Neuronal stem cell (in vitro differentiated cells): ENCODE measurements at places on chromosomes 1 and 21.

- no peaks in the 10 kb centered on the region for H3K36me3 ChIP-seq
- no peak overlapping the region for H3K4me3 ChIP-seq
- no peak overlapping the region for H3K27ac ChIP-seq
Measured at GRCh38 chr21:14603202-14603601, 57.1 kb upstream of the SAMSN1 start.

- H3K36me3 ChIP-seq, result no peaks in the 10 kb centered on the region
- DNase-seq, result no peak
- H3K4me1 ChIP-seq, result peaks cover 2% of the 10 kb centered on the region
- no peak overlapping the region for H3K4me3 ChIP-seq
- H3K27me3 ChIP-seq, result no peaks in the 10 kb centered on the region
Measured at GRCh38 chr1:184455786-184456185, 69.0 kb downstream of the C1orf21 start.

DNA sequence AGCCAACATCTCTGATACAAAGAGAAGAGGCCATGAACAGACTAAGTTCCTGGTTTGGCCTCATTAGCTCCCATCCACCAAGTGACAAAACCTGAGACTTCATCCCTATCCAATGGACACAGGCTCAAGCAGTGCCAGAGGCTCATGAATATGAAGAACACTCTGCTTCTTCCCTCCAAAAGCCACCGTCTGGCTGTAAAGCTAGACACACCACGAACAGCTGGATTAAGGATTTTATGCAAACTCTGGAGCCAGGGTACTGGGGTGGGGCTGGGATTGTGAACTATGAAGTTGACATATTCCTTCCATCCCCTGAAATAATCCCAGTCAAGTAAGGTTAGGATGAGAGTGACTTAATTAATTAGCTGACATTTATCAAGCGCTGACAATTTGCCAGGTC lies 139.4 kb downstream of the CSMD2 start:
- DNase-seq, result no peak
- no peaks in the 10 kb centered on the region for H3K36me3 ChIP-seq

GRCh38 chr1:202713110-202713509 lies 2.9 kb upstream of the SYT2 start:
- no peak for DNase-seq
- H3K4me3 ChIP-seq, result no peak overlapping the region
- H3K27ac ChIP-seq, result no peak overlapping the region
- H3K27me3 ChIP-seq, result peaks cover 9% of the 10 kb centered on the region

- H3K4me1 ChIP-seq, result no peaks in the 10 kb centered on the region
- H3K27ac ChIP-seq, result no peak overlapping the region
- DNase-seq, result no peak
- H3K27me3 ChIP-seq, result no peaks in the 10 kb centered on the region
- H3K36me3 ChIP-seq, result no peaks in the 10 kb centered on the region
Measured at GRCh38 chr1:210684466-210685294, 356.0 kb downstream of the HHAT start.

DNA sequence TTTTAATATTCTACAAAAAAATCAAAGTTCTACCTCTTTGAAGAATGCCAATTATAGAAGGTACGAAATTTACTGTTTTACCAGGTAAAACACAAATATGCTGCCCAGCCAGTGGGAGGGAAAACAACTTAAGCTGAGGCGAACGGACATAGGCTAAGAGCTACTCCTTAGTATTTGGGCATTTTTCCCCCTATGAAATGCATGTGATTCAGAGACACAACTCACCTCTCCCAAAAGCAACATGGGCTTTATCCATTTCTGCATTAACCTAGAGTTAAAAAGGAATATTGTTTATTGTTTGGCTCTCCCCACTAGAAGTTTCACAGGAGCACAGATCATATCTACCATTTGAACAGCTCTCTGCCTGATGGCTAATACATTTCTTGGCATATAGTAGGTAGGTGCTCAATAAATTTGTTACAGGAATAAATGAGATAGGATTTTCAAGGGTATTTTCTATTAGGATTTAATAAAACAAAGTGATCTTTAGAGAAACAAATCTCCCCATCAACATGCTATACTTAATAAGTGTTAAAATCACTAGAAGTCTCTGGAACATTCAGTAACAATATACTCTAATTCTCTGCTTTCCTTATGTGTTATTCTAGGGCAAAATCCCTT lies 2.4 kb upstream of the SORT1 start:
- H3K4me3 ChIP-seq, result no peak overlapping the region
- peaks cover 45% of the 10 kb centered on the region for H3K36me3 ChIP-seq
- H3K27ac ChIP-seq, result no peak overlapping the region
- H3K4me1 ChIP-seq, result peaks cover 17% of the 10 kb centered on the region
- DNase-seq, result no peak

- no peak for DNase-seq
- no peaks in the 10 kb centered on the region for H3K36me3 ChIP-seq
- no peaks in the 10 kb centered on the region for H3K27me3 ChIP-seq
- H3K4me3 ChIP-seq, result no peak overlapping the region
- no peak overlapping the region for H3K27ac ChIP-seq
Measured at GRCh38 chr1:10782491-10783244, 13.8 kb downstream of the CASZ1 start.

DNA sequence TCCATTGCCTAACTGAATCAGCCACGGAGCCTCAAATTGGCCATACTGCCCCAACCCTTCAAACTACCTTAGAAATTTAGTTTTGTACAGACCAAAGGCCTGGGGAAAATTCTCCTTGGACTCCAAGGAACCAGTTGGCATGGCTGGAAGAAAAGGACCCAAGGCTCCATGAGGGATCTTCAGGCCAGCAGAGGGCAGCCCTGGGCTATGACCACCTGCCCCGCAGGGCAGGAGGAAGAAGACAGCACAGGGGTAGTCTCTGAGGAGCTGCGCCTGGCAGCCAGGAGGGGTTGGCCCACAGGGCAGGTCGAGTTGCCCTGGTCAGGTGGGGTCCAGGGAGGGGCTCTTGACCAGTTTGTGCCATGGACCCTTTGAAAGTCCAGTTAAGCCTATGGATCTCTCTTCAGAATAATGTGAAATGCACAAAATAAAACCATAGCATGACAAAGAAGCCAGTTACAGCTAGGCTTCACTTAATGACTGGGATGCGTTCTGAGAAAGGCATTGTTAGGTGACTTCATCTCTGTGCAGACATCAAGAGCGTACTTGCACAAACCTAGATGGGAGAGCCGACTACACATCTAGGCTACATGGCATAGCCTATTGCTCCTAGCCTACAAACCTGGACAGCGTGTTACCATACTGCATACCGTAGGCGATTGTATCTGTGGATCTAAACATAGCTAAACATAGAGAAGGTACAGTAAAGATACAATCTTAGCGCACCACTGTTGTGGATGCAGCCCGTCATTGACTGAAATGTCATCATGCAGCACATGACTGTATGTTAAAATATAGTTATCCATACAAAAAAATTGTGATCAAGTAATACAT lies 26.1 kb downstream of the CACNA1S start:
- no peaks in the 10 kb centered on the region for H3K36me3 ChIP-seq
- no peaks in the 10 kb centered on the region for H3K27me3 ChIP-seq
- peaks cover 24% of the 10 kb centered on the region for H3K4me1 ChIP-seq
- DNase-seq, result peak; percentile 29
- no peak overlapping the region for H3K27ac ChIP-seq

DNA sequence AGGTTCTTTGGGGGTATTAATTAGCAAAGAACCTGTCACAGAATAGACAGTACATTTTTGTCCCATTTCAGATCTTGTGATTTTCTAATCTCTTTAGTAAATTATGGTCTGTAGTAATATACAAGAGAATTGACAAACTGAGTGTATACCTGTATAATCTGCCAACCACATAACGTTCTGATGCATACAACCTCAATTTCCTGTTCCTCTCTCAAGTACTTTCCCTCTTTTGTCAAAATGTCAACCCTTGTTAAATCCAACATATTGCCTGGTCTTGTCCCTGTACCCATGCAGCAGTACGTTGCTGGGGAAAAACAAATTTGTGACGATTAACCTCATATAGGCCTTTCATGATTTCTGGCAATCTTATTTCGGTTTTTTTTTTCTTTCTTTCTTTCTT lies 1.1 kb downstream of the ARV1 start:
- H3K27me3 ChIP-seq, result no peaks in the 10 kb centered on the region
- H3K36me3 ChIP-seq, result peaks cover 5% of the 10 kb centered on the region
- H3K4me3 ChIP-seq, result no peak overlapping the region
- no peak for DNase-seq
- H3K4me1 ChIP-seq, result peaks cover 5% of the 10 kb centered on the region
- no peak overlapping the region for H3K27ac ChIP-seq

- H3K4me3 ChIP-seq, result no peak overlapping the region
- H3K27me3 ChIP-seq, result no peaks in the 10 kb centered on the region
- H3K27ac ChIP-seq, result no peak overlapping the region
- no peaks in the 10 kb centered on the region for H3K4me1 ChIP-seq
- DNase-seq, result no peak
- H3K36me3 ChIP-seq, result peaks cover 2% of the 10 kb centered on the region
Measured at GRCh38 chr1:119984771-119985170, 84.7 kb downstream of the NOTCH2 start.

- no peak overlapping the region for H3K4me3 ChIP-seq
- H3K36me3 ChIP-seq, result no peaks in the 10 kb centered on the region
- no peak for DNase-seq
- H3K27ac ChIP-seq, result no peak overlapping the region
Measured at GRCh38 chr21:45088729-45089128, 14.3 kb downstream of the ADARB1 start.

GRCh38 chr1:87642581-87643221 lies 314.0 kb downstream of the LMO4 start:
- no peaks in the 10 kb centered on the region for H3K27me3 ChIP-seq
- no peak overlapping the region for H3K4me3 ChIP-seq
- no peaks in the 10 kb centered on the region for H3K36me3 ChIP-seq
- DNase-seq, result peak; percentile 33
- no peak overlapping the region for H3K27ac ChIP-seq

DNA sequence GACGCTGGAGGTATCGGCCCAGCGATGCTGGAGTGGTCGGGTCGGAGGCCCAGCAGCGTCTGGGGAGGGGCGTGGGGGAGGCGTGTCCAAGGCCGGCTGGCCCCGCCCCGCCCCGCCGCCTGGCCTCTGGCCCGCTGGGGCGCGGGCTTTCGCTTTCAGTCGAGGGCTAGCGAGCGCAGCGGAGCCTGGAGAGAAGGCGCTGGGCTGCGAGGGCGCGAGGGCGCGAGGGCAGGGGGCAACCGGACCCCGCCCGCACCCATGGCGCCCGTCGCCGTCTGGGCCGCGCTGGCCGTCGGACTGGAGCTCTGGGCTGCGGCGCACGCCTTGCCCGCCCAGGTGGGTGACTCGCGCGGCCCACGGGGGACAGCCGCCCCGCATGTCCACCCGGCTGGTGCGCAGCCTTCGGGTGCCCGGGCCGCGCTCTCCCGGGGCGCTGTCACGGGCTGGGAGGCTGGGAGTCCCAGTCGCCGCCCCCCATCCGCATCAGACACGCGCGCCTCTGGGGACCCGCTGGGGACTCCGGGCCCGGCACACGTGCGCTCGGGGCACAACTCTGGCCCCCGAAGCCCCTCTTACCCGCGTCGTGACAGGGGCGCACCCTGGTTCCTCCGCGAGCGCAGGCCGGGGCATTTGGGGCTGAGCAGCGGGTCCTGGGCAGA lies at the start of gene TNFRSF1B:
TNFRSF1B (plus strand) TSS at position 158 of the 659 bp plus-strand sequence; CDS start at position 259, 101 bp downstream.
- peaks cover 67% of the 10 kb centered on the region for H3K27me3 ChIP-seq
- H3K4me3 ChIP-seq, result peak within 1 kb of the TSS; percentile 12
- H3K36me3 ChIP-seq, result no peaks in the 10 kb centered on the region
- H3K27ac ChIP-seq, result no peak within 1 kb of the TSS

DNA sequence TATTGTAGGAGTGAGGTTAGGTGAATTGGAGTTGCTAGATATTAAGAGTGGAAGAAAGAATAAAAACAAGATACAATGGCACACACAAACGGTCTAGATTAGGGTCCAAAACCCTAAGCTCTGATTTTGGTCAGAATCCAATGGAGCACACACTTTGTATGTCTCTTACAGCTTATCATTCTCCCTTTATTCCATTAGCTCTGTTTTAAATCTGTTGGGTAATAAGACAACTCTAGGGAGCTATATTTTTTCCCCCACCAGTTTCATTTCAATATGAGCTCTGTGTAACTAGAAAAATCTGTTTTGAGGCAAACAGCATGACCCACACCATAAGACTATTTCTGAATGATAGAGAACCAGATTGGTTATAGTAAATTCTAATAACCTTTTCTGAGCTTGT lies 465.6 kb downstream of the ADGRL2 start:
- no peak overlapping the region for H3K4me3 ChIP-seq
- no peaks in the 10 kb centered on the region for H3K4me1 ChIP-seq
- H3K36me3 ChIP-seq, result no peaks in the 10 kb centered on the region
- DNase-seq, result no peak

DNA sequence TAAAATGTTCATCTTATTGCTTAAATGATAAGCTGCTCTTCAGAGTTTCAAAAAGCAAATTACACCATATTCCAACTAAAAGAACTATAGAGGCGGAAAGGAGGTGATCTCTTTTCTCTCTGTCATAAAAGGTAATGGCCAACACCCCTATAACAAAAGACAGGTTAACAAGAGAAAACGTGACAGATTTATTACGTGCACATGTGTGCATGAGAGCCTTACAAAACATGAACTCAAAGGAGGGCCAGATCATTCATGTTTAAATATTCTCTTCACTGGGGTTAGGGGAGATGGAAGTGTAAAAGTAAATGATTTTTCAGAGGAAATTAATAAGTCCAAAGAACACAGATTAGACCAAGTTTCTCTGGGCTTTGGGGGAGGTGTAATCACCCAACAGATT lies 26.5 kb upstream of the FMO2 start:
- no peaks in the 10 kb centered on the region for H3K4me1 ChIP-seq
- H3K4me3 ChIP-seq, result no peak overlapping the region
- no peak overlapping the region for H3K27ac ChIP-seq
- no peaks in the 10 kb centered on the region for H3K27me3 ChIP-seq
- DNase-seq, result no peak

DNA sequence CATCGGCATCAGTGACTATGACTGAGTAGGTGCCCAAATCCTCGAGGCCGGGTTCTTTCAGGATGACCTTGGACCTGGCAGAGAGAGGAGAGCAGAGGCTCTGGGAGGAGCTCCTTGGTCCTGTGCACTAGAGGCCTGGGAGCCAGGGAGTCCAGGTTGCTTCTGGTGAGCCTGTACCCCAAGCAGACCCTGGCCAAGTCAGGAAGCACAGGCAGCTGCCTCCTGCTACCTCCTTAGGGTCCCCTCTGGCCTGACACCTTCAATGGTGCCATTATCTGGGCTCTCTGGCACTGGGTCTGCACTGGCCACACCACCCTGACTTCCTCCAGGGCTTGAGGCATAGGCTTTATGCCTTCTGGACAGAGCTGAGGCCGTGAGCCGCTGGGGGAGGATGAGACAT lies 37.7 kb downstream of the MYOM3 start:
- H3K36me3 ChIP-seq, result no peaks in the 10 kb centered on the region
- H3K27ac ChIP-seq, result no peak overlapping the region
- no peaks in the 10 kb centered on the region for H3K27me3 ChIP-seq
- H3K4me3 ChIP-seq, result no peak overlapping the region
- H3K4me1 ChIP-seq, result no peaks in the 10 kb centered on the region

GRCh38 chr1:36224537-36225282 lies 467 bp downstream of the THRAP3 start:
- peak; percentile 66 for DNase-seq
- H3K27me3 ChIP-seq, result no peaks in the 10 kb centered on the region
- peak overlapping the region; percentile 92 for H3K4me3 ChIP-seq
- peaks cover 8% of the 10 kb centered on the region for H3K4me1 ChIP-seq
- peaks cover 8% of the 10 kb centered on the region for H3K36me3 ChIP-seq
